ENCODE measurements at places on chromosomes 7 and 10. TPM values are rescaled to one million over a fixed set of nuclear protein-coding genes. Genes with fewer than 3 reads are reported as not detected.

FAM237B gene
- total RNA-seq: not detected

DNA sequence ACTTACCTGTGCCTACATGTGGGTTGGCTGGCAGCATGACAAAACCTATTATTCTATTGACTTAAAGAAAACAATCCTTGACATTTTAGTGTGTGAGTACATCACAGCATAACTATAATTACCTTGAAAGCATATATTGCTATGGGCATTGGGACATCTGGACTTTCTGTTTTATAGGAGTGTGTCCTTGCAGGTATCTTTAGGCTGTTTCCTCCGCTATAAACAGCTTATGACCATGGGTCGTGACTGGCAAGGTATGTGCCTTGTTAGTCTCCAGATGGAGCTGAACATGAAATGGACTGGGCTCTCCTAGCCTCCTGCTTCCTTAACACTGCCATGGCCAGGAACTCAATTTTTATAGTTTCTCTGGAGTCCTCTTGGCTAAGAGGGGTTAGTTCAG is 317.4 kb upstream of the COBL start:
- H3K36me3 ChIP-seq: no peaks in the 10 kb centered on the region
- no peak for DNase-seq
- H3K4me1 ChIP-seq: no peaks in the 10 kb centered on the region
- no peak overlapping the region for H3K4me3 ChIP-seq

GRCh38 chr7:57423768-57424167 is 26.2 kb upstream of the ZNF716 start:
- no peaks in the 10 kb centered on the region for H3K27me3 ChIP-seq
- H3K4me3 ChIP-seq: no peak overlapping the region
- no peaks in the 10 kb centered on the region for H3K4me1 ChIP-seq
- no peak for DNase-seq
- H3K36me3 ChIP-seq: peaks cover 3% of the 10 kb centered on the region
- no peak overlapping the region for H3K27ac ChIP-seq

GRCh38 chr10:74924251-74924963 is 98.0 kb downstream of the KAT6B start:
- no peak for DNase-seq
- H3K4me3 ChIP-seq: no peak overlapping the region
- no peak overlapping the region for H3K27ac ChIP-seq
- H3K4me1 ChIP-seq: peaks cover 18% of the 10 kb centered on the region
- H3K27me3 ChIP-seq: no peaks in the 10 kb centered on the region

- no peak for DNase-seq
- no peaks in the 10 kb centered on the region for H3K36me3 ChIP-seq
- no peaks in the 10 kb centered on the region for H3K4me1 ChIP-seq
- H3K27me3 ChIP-seq: peaks cover 2% of the 10 kb centered on the region
- H3K4me3 ChIP-seq: no peak overlapping the region
- no peak overlapping the region for H3K27ac ChIP-seq
These were observed 11.7 kb downstream of the TBATA start for GRCh38 chr10:70773461-70773860.
